GM13977 (cell line): ENCODE measurements at places on chromosomes 11 and 22.

- no peak for DNase-seq
Observed at GRCh38 chr11:66111158-66111557, 41.1 kb downstream of the PACS1 start.

- no peak for DNase-seq
Observed at GRCh38 chr11:5923794-5924193, 18.3 kb upstream of the OR56A3 start.

GRCh38 chr11:122813894-122814270 is 24.4 kb upstream of the CRTAM start:
- no peak for DNase-seq

DNA sequence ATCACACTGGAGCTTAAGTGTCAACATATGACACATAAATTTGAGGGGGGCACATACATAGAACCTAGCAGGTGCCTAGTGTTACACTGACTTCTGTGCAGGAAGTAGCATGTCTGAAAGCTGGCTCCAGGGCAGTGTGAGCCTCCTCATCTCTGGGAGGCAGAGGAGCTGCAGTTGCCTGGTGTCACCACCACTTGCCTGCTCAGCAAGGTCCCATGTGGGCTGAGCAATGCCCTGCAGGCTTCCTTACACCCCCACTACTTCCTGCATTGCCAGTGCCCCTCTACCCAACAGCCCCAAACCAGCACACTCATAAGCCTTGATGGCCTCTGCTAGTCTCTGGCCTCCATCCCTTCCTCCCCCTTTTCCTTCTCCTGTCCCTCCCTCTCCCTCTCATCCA is 165.8 kb downstream of the BUD13 start:
- no peak for DNase-seq

GRCh38 chr11:111310723-111311122 is 12.4 kb downstream of the POU2AF3 start:
- DNase-seq: no peak

GRCh38 chr22:44482776-44483175 is 15.3 kb downstream of the RTL6 start:
- DNase-seq: no peak

- DNase-seq: no peak
Observed at GRCh38 chr22:32652645-32653270, 148.7 kb upstream of the TIMP3 start.

DNA sequence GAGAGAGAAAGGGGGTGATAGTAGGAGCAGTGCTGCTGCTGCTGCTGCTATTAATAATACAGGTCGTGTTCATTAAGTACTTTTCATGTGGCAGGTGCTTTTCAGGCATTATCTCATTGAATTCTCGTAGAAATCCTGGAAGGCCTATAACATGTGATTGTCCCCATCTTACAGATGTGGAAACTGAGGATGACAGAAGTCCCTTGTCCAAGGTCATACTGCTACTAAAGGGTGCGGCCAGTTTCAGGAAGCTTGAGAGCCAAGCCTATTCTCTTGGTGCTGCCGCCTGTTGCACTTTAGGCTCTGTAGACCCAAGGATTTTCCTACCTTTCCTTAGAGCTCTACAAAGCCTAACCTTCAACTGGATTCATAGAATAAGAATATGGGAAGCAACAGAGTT is 193.3 kb downstream of the DBX1 start:
- DNase-seq: no peak

GRCh38 chr11:104442321-104442720 is 278.4 kb upstream of the PDGFD start:
- no peak for DNase-seq

GRCh38 chr22:39515266-39516050 is 4.9 kb upstream of the ATF4 start:
- no peak for DNase-seq

DNA sequence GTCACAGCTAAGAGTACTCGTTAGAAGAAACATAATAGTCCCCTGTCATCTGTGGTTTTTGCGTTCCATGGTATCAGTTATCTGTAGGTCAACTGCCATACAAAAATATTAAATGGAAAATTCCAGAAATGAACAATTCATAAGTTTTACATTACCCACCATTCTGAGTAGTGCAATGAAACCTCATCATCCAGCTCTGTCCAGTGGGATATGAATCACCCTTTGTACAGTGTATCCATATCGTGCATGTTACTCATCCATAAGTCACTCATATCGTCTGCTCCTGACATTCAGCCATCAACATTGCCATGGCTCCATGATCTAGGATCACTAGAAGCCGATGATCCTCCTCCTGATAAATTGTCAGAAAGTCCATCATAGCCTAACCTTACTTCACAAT is 174.9 kb upstream of the C11orf87 start:
- DNase-seq: no peak

GRCh38 chr11:122711831-122712381 is 56.4 kb downstream of the UBASH3B start:
- no peak for DNase-seq

DNA sequence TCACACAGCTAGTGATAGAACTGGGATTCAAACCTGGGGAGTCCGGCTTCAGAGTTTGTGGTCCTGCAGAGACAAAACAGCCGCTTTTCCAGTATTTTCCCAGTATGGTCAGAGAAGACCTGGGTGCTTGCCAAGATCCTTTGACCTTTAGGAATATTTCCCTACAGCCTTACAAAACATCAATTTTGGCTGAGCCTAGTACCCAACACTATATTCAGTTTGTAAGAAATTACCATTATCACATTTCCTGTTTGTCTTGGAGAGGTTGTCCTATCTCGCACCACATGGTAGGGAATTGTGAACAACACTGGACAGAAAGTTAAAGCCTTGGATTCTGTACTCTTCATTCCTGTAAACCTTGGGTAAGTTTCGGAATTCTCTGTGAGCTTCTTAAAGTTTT is 10.7 kb upstream of the NEU3 start:
- no peak for DNase-seq

- no peak for DNase-seq
Observed at GRCh38 chr22:30238661-30239487, 7.7 kb downstream of the LIF start.

- no peak for DNase-seq
Observed at GRCh38 chr11:32115446-32115845, 24.6 kb downstream of the RCN1 start.

- DNase-seq: no peak
Observed at GRCh38 chr22:50678651-50679521, 6.3 kb downstream of the SHANK3 start.

GRCh38 chr11:134755535-134755934 is 343.5 kb upstream of the B3GAT1 start:
- no peak for DNase-seq

- no peak for DNase-seq
Observed at GRCh38 chr22:38777087-38777671, 16.8 kb downstream of the DNAL4 start.

DNA sequence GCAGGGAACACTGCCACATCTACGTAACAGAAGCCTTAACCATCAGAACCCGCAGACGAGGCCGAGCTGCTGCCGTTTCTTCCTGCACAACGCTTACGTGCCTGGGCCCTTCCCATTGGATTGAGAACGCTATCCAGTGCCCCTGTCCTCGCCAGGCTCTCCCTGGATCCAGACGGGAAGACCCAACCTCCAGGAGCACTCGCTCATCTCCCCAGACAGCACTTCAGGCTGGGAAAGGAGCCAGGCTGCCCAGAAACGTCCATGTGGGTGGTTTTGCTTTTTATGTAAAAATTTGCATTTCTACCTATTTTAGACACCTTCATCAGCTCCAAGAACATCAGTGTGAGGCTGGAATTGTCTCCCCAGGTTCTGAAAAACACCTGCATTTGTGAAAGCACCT is 7.3 kb upstream of the CRYBB3 start:
- DNase-seq: no peak

DNA sequence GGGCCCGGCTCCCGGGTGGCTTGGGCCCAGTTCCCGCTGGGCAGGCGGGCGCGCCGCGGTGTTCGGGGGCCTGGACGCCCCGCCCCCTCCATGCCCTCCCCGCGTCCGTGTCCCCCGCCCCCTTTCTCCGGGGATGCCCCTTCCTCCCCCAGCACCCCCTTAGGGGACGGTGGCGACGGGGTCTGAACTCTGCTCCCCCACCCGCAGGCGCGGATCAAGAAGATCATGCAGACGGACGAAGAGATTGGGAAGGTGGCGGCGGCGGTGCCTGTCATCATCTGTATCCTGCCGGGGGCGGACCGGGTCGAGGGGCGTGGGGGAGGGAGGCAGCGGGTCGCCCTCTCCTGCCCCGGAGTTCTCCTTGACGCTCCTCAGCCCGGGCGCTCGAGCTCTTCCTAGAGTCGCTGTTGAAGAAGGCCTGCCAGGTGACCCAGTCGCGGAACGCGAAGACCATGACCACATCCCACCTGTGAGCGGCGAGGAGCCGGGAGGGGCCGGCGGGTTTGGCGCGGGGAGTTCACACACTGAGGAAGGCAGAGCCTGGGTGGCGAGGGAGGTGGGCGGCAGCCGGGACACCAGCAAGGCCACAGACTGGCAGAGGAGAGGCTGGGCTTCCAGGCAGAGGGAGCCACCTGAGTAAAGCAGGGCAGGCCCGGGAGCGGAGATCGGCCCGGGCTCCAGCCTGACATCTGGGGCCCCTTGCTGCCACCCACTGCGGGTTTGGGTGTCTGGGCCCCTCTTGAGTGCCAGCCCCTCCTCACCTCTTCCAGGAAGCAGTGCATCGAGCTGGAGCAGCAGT is 546 bp downstream of the DRAP1 start:
- DNase-seq: no peak

DNA sequence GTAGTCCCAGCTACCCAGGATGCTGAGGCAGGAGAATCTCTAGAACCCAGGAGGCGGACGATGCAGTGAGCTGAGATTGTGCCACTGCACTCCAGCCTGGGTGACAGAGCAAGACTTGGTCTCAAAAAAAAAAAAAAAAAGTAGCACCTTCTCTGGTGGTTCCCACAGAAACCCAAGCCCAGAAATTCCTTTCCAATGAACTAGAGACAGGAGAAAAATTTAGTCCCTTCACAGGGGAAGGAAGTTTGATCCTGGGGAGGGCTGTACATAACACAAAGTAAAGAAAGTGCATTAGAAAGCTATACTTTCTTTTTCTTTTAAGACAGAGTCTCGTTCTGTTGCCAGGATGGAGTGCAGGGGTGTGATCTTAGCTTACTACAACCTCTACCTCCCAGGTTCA is 25.5 kb upstream of the APOA1 start:
- DNase-seq: no peak

GRCh38 chr22:46149512-46150033 is 753 bp upstream of the PPARA start:
- peak; percentile 55 for DNase-seq

DNA sequence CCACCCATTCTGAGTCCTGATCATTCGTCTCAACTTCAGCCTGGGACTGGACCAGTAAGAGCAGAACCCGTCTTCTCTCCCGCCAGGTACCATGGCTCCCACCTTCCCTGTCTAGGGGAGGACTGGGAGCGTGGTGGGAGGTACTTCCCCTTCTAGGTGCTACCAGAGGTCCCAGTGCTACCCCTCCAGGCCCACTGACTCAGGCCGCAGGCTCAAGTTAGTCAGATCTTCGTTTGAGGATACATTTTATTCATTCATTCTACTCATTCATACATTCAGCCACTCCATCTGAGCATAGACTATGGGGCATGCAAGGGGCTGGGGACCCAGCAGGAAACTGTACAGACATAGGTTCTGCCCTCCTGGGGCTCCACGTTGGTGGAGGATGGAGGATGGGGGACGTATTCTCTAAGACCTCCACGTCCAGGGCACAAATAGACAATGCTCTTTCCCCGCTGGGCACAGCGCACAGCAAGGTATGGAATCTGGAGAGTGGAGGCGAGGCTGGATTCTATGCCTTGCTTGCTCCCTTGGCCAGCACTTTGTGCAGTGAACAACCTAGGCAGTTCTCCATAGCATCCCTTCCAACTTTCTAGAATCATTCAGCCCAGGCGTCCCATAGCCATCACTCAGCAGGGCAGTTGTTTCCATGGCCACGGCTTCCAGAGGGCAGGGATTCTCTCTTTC is 1.0 kb upstream of the RAB3IL1 start:
- DNase-seq: peak; percentile 31

DNA sequence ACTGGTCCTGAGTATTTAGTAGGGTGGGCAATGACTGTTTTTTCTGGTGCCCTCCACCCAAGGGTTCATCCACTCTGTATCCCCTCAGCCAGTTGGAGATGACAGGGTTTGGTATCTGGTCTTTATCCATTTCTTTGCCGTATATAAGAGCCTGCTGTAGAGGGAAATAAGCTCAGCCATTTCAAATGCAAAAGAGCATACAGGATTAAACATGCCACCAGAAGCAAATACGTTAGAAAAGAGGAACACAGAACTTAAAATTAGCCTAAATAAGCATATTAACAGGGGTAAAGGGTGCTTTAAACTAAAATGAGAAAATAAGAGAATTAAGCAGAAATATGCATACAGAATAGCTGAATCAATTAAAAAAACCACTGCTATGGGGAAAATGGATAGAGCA is 27.8 kb upstream of the TOP3B start:
- DNase-seq: no peak

GRCh38 chr22:36356708-36357624 is 30.8 kb downstream of the MYH9 start:
- DNase-seq: no peak

GRCh38 chr22:43273902-43274484 is 69.2 kb downstream of the SCUBE1 start:
- DNase-seq: peak; percentile 85

GRCh38 chr11:12719221-12719620 is 45.0 kb downstream of the TEAD1 start:
- no peak for DNase-seq

GRCh38 chr11:130381317-130381716 is 47.1 kb downstream of the ADAMTS8 start:
- DNase-seq: no peak

DNA sequence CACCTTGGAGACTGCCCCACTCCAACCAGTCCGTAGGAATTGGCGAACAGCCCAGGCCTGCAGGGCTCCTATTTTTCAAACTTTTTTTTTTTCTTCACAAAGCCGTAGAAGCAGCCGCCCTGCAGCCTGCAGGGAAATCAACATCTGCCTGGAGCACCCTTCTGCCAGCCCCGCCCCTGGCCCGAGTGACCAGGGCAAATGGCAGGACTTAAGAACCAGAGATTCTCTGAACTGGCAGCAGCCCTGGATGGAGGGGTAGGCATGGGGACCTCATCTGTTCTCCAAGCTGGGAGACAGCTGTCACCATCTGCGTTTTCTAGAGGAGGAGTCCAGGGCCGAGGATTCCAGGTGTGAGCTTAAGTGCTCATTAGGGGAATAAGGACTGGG is 5.6 kb downstream of the SCN2B start:
- DNase-seq: no peak

GRCh38 chr11:15563054-15563453 is 448.3 kb downstream of the INSC start:
- no peak for DNase-seq

GRCh38 chr11:72816404-72816990 is 2.3 kb downstream of the ATG16L2 start:
- DNase-seq: no peak
